Hepatocyte (in vitro differentiated cells): ENCODE measurements at places on chromosomes 2 and 18. TPM values are rescaled to one million over a fixed set of nuclear protein-coding genes. Genes with fewer than 3 reads are reported as not detected.

DNA sequence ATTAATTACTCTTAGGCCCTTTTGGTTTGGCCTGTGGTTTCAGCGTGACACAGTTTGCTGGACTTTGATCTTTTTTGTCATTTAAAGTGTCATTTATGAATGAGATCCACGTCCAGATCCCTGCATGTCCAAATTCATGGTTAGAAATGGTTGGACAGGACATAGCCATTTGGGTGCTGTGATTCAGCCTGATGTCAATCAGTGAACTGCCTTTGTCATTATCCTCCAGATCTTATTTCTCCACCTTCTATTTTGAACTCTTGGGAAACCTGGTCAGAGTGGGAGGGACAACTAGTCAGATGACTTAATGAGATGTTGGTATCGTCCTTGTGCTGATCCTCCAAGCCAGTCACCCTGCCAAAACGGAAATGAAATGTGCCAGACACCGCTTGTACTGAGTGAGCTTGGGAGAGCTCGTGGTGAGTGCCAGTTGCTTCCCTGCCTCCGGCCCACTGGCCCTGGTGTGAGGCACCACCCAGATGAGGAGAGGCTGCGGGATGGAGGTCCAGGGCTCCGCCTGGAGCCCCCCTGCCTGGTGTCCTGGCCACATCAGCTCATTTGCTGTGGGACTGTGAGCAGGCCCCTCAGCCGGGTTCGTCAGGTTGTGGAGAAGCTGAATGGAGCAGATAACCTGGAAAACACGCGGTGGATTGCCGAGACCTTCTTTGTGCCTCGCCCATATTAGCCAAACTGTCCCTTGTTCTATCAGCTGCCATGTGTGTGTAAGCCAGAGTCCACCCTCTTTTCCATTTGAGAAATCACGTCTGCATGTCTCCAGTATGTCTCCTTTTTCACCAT is 70.1 kb downstream of the DGKD start:
- DNase-seq: no peak

DNA sequence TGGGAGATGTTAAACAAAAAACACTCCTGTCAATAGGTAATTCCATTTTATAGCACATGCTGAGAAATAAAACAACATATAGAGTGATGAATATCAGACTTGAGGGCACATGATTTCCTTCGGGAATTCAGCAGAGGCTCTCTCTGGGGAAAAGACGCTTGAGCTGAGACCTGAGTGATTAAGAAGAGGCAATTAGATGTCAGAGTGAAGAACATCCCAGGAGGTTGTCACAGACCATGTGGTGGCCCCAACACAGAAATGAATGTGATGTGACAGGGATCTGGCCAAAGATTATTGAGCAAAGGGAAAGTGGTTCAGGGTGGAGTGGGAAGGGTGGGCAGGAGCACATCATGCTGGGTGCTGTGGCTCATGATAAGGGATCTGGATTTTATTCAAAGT is 254.7 kb downstream of the RAD51AP2 start:
- no peak for DNase-seq

DNA sequence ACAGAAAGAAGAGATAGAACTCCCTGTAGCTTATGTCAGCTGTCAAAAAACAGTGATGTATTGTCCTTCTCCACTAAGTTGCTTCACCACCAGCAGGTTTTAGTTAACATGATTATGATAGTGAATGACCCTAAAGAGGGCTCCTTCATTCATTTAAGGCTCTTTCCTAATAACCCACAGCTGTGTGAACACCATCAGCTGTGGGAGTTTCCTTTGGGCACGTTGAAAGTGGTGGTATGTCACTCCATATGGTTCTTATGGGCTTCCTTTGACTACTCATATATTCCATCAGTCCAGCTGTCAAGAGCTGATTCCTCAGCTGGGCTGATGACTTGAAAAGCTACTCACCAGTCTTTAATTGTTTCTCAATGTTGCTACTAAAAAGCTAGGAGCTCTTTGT is 210.3 kb downstream of the UBE2E3 start:
- DNase-seq: no peak

- DNase-seq: no peak
These were observed 22.2 kb upstream of the MLPH start for GRCh38 chr2:237464757-237465391.

GRCh38 chr18:8011361-8011760 is 444.2 kb downstream of the PTPRM start:
- DNase-seq: no peak

The PCARE gene
- total RNA-seq: 0.04 and 2.2 TPM in 2 replicates

The TUBB6 gene
- total RNA-seq: 68.6 and 86.1 TPM in 2 replicates

The TMEM247 gene
- not detected in 2 replicates for total RNA-seq

The KIF3C gene
- total RNA-seq: 6.5 and 8.4 TPM in 2 replicates

The CDH19 gene
- not detected in 2 replicates for total RNA-seq

The GPR39 gene
- total RNA-seq: 14.5 and 23.3 TPM in 2 replicates

The CD8B2 gene
- total RNA-seq: 0.44 TPM in 1 of 2 replicates, not detected in the other
